ENCODE measurements at places on chromosomes 7 and 10.

- DNase-seq = no peak
Measured at GRCh38 chr7:155791214-155791737, 21.0 kb downstream of the SHH start.

DNA sequence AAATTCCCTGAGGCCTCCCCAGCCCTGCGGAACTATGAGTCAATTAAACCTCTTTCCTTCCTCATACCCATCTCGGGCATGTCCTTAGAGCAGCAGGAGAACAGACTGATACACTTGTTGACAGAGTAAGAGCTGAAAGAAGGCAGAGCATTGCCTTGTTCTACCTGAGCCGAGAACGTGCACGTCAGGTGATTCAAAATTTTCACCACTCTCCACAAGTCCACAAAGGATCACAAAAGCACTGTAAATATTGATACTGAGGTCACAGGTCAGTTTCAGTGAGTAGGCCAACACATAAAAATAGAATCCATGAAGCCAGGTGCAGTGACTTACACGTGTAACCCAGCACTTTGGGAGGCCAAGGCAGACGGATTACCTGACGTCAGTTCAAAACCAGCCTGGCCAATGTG, 27.8 kb downstream of the DCLRE1C start:
- no peak for DNase-seq

- DNase-seq = no peak
Measured at GRCh38 chr7:37181550-37181932, 267.1 kb downstream of the ELMO1 start.

DNA sequence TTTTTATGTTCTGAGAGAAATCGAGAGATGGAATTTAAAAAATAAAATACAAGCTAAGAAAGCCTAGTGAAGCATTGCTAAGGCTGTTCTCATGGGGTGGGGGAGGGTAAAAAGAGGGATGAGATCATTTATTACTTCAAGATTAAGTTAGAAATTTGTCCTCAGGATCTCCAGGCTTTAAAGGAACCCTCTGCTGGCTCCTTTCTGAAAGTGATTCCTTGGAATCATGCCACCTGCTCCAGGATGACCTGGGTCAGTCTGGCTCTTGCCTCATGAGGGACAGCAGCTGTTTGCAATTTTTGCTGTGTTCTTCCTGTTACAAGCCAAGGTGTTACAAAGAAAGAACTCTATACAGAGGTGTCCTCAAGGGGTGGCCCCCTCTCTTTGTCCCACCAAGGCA, 69.8 kb downstream of the CDK1 start:
- no peak for DNase-seq

GRCh38 chr10:101354328-101355071, 535 bp downstream of the BTRC start:
- peak; percentile 3 for DNase-seq

- no peak for DNase-seq
Measured at GRCh38 chr10:49050906-49051305, 64.4 kb downstream of the VSTM4 start.

DNA sequence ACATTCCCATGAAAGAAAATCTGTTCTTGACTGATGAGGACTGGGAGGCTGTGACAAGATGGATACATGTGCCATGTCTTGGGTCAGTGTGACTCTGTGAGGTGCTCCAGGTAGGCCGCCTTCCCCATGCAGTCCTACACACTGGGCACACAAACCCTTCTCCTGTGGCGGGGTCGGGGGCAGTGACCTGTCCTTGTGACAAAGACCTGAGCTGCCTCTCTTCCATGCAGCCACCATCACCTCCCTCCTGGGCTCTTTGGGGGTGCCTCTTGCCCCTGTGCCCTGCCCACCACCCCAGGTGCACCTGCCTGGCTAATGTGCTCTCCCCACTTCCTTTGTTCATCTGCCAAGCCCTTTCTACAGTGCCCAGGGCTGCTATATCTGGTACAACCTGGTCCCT, 35.7 kb upstream of the DMBT1 start:
- no peak for DNase-seq

GRCh38 chr7:2940466-2940865, 96.4 kb upstream of the GNA12 start:
- DNase-seq = no peak

DNA sequence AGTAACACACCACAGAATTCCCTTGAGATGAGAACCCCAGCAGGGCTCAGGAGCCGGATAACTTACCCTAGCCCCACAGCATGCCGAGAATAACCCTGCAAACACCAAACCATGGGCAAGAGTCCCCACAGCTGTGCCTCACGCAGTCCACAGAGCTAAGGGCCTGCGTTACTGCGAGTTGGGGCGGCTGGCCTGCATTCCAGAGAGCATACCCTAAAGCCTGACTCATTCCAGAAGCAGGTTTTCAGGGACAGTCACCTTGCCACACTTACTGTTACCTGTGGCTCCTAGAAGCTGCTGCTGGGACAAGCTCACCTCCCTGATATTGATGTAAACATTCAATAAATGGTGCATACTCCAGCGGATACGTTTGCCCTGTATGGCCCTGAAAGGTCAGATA, 18.6 kb downstream of the FGFR2 start:
- no peak for DNase-seq

DNA sequence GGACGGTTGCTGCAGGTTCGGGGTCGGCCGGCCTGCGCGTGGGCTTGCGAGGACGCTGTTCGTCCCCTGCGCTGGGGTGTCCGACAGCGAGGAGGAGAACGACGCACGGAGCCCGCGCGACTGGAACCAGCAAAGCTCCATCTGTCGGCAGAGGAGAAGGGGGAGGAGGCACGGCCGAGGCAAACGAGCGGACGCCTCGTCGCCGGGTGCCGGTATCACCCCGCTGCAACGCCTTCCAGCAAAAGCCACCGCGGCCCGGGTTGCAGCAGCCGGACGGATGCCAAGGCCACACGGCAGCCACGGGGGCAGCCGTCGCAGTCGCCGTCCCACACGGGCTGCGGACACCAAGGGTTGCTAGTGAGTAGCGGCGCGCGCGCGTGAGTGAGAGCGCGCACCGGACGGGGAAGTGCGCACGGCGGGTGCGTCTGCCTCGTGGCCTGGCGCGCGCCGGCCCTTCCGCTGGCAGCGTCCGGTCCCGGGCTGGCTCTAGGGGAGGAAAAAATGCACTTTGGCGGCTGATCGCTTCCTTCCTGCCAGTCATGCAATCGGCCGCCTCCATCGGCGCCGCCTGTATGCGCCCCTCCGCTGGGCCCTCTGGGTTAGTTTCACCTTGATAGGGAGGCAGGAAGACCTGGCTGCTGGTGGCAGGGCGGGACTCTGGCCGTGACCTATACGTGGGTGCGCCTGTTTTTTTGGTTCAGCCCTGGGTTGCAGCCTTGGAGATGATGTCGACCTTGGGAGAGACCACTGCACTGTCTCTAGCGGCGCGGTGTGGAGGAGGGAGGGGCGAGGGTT, 434 bp downstream of the STAMBPL1 start:
- peak; percentile 38 for DNase-seq

GRCh38 chr10:75049316-75050148, 61.9 kb upstream of the SAMD8 start:
- no peak for DNase-seq

- DNase-seq = no peak
Measured at GRCh38 chr7:41336455-41336952, 366.4 kb downstream of the INHBA start.

- no peak for DNase-seq
Measured at GRCh38 chr10:103983367-103983911, 16.5 kb downstream of the SLK start.

DNA sequence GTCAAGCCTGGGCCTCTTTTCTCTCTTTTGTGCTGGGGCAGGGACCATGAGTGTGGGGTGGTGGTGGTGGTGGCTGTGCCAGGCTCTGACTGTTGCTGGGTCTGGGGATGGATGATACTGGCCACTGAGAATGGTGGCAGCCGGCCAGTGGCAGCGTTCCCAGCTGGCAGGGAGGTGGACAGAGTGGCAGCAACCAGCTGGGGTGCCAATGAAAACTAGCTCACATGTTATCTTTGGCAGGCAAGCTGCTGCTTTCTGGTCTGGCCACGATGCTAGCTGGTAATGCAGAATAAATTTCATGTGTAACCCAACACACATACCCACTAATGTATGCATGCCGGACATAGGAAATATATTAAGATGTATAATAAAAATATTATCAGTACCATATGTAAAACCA, 95.0 kb upstream of the SLC26A5 start:
- DNase-seq = no peak

DNA sequence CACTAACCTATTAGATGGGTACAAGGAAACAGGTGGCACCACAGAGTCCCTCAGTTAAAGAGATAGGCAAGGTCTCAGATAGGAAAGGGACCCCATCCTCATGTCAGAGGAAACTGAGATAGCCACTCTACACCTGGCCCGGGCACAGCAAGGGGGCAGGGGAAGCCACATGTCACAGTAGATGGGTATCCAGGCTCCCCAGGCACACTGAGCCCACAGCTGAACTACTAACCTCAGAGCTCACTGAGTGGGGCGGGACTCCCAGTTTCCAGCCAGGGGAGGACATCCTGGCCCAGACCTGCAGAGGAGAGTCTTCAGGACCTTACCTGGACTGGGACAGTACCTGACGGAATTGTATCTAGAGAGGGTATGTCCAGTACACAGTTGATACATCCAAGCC, 3.7 kb upstream of the CDHR1 start:
- no peak for DNase-seq

DNA sequence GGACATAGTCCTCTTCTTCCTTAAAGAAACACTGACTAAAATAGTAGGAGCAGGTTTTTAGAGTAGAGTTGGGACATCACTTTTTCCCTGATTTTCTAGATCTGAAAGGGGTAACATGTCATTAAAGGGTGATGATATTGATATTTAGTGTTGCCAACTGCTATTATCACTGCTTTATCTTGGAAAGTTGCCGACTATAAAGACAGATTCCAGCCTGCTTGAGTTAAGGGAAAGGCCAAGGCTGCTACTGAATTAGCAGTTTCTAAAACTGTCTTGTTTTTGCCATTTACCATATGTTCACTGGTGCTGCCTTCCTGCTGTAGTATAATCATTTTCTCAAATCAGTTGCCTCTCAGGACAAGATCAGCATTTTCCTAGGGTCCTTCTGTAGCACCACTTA, 29.7 kb downstream of the AP3M1 start:
- DNase-seq = no peak
